ENCODE measurements at places on chromosomes 3 and 15.

DNA sequence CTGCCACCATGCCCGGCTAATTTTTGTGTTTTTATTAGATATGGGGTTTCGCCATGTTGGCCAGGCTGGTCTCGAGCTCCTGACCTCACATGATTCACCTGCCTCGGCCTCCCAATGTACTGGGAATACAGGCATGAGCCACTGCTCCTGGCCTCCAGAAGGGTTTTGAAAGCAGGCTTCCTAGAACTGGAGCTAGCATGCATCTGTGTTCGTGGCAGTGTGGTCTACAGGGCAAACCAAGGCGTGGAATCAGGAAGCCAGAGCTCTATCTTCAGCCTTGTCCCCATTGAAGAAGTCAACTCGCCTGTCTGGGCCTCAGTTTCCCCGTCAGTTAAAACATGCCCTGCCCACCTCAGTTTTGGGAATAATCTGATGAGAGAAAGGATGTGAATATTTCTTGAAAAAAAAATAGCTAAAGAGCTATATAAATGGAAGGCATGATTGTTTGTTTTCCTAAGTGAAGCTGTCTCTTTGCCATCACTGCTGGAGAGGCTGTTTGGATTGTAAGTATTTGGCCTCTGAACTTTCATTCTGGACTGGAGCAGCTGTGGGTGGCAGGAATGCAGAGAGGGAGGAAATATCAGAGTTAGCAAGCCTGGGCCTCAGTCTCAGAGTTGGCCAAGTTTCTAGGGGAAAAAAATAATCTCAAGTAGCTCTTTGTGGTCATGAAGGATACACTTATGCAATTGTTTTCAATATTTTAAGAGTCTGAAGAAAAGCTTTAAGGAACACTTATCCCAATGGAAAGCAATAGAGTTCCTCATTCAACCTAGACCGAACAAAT lies 36.5 kb upstream of the UACA start:
- no peak for DNase-seq

DNA sequence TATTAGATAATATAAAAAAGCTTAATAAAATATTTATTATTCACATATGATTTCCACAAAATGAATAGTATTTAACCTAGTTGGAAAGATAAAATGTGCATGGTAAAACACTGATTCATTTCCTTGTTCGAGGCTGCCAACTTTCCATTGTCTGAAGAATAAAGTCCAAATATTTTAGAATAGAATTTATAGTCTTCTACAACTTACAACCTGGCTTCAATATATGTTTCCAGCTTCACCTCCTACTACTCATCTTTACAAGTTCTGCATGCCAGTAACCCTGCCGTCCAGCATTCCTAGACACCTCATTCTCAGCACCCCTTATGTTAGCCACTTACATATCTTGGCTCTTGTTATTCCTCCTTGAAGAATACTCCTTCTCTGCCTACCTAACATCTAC lies 244.5 kb downstream of the FGF12 start:
- no peak for DNase-seq

GRCh38 chr3:112546216-112546759 lies 15.5 kb downstream of the ATG3 start:
- no peak for DNase-seq

DNA sequence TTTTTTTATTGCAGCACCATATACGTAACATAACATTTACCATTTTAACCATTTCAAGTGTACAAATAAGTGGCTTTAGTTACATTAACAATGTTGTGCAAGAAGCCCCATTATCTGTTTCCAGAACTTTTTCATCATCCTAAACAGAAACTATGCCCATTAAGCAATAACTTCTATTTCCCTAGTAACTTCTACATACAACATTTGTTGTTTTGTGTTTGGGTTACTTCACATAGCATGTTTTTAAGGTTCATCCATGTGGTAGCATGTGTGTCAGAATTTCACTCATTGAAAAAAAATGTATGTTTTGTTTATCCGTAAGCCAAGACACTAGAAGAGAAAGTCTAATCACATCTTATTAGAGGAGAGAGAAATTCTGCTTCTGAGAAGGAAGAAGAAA lies 450.5 kb upstream of the PDZRN3 start:
- DNase-seq: no peak

DNA sequence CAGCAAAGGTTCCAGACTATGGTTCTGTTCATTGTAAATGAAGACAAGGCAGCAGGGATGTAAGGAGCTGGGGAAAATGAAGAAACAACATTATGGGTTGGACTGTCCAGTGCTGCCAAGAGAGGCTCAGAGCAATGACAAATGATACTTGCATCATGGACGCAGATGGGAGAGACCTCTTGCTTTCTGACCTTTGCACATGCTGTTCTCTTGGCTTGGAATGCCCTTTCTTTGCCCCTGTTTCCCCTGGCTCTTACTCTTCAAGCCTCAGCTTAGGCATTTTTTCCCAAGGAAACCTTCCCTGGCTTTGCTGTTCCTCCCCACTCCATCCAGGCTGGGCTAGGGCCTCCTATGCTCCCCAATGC lies 59.9 kb upstream of the RAD18 start:
- no peak for DNase-seq

GRCh38 chr15:100914876-100915275 lies 4.3 kb upstream of the LRRK1 start:
- no peak for DNase-seq

- no peak for DNase-seq
Observed at GRCh38 chr3:115709931-115710330, 86.6 kb downstream of the GAP43 start.

- DNase-seq: no peak
Observed at GRCh38 chr15:68475449-68475848, 43.5 kb upstream of the ITGA11 start.

- DNase-seq: no peak
Observed at GRCh38 chr15:67175643-67176071, 78.8 kb downstream of the AAGAB start.

GRCh38 chr3:7682822-7683229 lies 818.8 kb upstream of the LMCD1 start:
- no peak for DNase-seq

GRCh38 chr3:140135461-140135860 lies 200.5 kb downstream of the CLSTN2 start:
- no peak for DNase-seq

DNA sequence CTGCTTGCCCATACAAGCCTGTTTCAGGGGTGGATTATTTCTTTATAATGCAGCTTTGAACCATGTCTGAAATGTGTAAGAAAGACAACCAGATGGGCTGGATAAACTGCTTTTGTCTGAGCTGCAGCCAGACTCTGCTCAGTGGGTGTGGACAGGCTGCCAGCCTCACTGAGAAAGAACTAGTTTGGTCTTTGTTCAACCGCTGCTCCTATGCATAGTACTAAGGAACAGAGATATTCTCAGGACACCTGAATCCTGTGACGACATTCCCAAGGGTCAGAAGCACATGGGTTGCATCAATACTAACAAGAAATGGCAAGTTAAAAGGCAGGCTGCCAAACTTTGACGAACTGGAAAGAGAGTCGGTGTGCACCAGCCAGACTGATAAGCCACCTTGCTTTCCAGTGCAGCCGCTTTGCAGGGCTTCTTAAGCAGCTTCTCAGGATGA lies 57.2 kb downstream of the PLD1 start:
- no peak for DNase-seq

DNA sequence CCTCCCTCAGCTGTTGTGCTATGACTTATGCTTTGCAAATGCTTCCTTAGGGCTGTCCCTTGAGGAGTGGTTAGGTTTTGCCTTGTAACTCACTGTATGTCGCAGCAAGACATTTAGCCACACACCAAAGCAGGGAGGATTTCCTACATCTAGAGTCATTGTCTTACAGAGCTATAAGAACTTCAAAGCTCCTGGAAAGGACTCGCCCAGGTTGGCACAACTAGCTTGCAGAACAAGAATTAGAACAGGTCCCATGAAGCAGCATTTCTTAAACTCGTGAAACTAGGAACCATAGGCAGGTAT lies 19.4 kb upstream of the ACAP2 start:
- no peak for DNase-seq

GRCh38 chr3:71621825-71622537 lies 38.5 kb upstream of the FOXP1 start:
- DNase-seq: no peak

GRCh38 chr3:16050641-16051467 lies 123.6 kb upstream of the GALNT15 start:
- no peak for DNase-seq

DNA sequence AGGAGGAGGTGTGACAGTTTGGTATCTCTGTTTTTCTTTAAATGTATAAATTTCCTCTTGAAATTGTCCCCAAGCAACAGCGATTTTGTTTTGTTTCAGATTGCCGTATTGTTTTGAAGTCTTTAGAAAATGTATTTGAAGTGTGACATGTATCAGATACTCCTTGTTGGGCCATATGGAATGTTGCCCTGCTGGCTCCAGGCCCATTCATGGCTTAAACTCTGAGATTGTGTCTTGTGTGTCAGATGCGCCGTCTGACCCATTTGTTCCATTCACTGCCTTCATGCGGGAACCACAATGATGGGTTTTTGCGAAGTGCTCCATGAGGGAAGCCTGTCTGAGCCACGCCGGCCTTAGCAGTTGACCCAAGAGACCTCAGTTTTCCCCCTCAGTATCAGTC lies 75.2 kb upstream of the ADAMTSL3 start:
- DNase-seq: no peak

- no peak for DNase-seq
Observed at GRCh38 chr3:23704298-23704697, 101.5 kb upstream of the UBE2E1 start.

DNA sequence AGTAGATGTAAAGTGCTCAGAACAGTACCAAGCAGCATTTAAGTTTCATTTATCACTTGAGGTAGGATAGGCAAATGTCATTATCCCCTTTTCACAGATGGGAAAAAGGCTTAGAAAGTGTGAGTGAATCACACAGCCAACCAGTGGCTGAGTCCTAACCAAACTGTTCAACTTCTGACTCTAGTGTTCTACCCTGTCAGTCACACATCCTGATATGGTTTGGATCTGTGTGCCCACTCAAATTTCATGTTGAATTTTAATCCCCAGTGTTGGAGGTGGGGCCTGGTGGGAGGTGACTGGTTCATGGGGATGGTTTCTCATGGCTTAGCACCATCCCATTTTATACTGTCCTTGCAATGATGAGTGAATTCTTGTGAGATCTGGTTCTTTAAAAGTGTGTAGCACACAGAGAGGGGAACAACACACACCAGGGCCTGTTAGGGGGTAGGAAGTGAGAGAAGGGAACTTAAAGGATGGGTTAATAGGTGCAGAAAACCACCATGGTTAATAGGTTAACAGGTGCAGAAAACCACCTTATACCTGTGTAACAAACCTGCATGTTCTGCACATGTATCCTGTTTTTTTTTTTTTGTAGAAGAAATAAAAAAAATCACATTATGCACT lies 304.7 kb downstream of the SUCLG2 start:
- no peak for DNase-seq

Data from glutamatergic neuron (in vitro differentiated cells).